Kidney capillary endothelial cell (primary cell): ENCODE measurements at places on chromosomes 4 and X.

DNA sequence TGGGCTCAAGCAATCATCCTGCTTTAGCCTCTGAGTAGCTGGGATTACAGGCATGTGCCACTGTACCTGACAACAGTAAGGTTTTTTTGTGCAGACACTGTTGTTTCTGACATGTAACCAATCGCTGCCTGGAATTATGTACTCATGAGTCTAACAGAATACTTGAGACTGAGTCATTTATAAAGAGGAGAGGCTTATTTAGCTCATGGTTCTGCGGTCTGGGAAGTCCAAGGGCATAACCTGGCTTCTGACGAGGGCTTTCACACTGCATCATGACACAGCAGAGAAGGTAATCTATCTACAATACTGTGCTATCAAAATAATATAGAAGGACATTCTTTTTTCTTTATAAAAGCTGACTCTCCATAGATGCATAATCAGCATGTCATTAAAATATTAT is 115.5 kb upstream of the STOX2 start:
- DNase-seq, result no peak

DNA sequence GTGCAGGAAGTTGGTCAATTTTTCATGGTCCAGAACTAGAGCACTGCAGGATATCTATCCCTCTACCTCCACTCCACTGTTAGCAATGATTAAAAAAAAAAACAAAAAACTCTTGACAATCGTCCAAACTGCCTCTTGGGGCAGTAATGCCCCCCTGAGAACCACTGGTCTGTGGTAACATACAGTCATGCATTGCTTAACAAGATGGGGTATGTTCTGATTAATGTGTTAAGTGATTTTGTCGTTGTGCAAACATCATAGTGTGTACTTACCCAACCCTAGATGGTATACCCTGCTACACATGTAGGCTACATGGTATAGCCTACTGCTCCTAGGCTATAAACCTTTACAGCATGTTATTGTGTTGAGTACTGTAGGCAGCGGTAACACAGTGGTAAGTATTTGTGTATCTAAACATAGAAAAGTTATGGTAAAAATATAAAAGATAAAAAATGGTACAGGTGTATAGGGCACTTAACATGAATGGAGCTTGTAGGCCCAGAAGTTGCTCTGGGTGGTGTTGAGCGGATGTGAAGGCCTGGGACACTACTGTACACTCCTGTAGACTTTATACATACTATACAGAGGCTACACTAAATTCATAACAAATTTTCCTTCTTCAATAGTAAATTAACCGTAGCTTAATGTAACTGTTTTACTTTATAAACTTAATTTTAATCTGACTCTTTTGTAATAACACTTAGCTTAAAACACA is 34.1 kb downstream of the ART3 start:
- DNase-seq, result no peak

DNA sequence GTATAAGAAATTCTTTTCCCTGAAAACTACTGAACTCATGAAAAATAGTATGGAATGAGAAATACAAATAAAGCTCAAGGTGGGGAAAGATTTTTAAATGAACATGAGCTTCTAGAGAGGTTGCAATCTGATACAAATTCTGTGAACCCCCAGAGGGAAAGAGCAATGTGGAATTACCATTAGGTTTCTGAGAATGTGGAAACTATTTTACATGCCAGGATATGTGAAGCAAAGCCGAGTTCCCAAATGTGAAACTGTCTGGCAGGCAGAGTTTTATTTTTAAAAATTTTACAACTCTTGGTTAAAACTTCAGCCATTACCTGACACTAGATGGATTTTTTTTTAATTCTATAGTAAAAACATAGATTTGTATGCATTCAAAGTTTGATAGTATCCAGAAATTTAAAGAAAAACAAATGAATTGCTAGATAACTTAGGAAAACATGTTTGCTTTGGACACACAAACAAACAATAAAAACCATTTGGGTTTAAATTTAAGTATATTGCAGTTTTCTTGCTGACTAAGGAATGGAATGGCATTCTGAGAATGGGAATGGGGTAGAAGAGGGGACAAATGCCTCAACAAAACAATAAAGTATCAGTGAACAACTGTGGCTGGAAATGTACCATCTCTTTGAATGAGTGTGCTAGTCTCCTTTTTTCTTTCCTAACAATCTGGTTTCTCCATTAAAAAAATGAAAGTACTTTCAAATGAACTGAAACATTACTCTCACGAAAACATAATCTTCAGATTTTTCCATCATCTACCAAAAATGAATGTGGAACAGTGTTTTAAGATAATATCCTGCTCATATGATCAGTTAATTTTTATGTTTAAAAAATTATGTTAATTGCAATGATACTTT is 99.6 kb downstream of the PCDH18 start:
- DNase-seq, result no peak

DNA sequence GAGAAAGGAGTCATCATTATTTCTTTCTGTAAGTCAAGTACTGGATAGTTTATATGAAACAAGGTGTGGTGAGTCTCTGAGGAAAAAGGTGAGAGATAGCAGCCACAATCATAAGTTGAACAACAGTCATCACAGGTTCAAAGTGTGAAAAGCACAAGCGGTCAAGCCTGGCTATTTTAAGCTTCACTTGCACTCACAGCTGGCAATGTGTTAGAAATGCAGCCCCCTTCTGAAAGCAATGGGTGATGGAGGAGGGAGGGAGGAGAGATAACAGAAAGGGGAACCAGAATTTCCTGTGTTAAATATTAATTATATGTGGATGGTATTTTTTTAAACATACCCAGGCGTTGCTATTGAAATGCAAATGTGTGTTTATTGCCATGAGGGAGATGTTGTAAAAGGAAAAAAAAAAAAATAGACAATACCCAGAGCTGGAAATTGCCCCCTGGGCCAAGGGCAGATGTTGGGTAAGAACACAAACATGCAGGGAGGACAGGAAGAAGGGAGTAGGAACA is 26.9 kb upstream of the BMP3 start:
- DNase-seq, result no peak

- DNase-seq, result no peak
Observed at GRCh38 chrX:133881893-133882292, 103.5 kb downstream of the GPC3 start.

- DNase-seq, result no peak
Observed at GRCh38 chrX:110317061-110317819, 645 bp downstream of the AMMECR1 start.
